ENCODE measurements at places on chromosomes 16 and 17.
A peak's percentile ranks its signal among the peaks of the same experiment; 100 is the strongest.

DNA sequence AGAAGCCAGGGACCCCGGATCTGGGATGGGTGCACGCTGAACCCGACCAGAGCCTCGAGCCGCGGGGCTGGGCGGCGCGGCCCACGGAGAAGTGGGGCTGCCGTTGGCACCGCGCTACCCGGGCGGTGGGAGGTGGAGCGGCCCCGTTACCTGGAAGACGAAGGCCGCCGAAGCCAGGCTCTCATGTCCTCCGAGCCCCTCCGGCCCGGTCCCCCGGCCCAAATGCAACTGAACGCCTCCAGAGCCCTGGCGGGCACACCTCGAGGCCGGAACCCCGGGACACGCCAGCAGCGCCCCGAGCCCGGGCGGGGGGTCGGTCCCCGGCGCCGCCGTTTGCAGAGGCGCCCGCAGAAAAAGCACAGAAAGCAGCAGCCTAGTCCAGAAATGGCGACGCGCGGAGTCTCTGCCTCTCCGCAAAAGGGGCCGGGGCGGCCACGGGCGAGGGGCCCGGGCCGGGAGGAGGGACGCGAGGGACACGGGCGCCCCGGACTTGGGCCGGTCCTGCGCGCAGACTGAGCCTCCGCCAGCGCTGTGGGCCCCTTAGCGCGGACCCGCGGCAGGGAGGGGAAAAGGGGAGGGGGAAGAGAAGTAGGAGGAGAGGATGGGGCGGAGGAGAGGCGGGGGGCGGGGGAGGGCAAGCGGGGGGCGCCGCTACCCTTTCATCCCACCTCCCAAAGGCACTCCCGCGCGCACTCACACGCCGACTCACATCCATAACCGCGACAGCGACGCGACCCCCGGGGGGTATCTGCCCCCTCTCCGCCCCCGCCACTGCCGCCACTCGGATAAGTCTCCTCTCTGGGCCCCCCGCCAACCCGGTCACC is 1.4 kb downstream of the AXIN2 start:
- peak; percentile 58 for DNase-seq

- DNase-seq: no peak
These were observed 24.6 kb upstream of the WFDC1 start for GRCh38 chr16:84270071-84270470.

DNA sequence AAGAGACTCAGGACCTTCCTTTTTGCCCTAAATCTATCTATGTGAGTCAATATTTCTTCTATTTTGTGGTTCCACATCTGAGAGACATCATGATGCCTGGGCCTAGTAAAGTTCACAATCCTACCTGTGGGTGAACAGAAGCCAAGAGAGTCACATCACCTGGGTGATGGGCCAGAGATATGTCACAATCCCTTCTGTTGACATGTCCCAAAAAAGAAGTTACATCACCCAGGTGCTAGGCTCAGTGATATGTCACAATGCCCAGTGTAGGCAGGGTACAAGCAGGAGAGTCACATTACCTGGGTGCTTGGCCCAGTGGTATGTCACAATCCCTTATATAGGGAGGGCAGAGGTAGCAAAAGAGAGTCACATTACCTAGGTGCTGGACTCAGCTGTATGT is 2101.9 kb downstream of the TP53TG3F start:
- DNase-seq: no peak

GRCh38 chr17:48012151-48012520 is 25.5 kb downstream of the COPZ2 start:
- DNase-seq: peak; percentile 68

DNA sequence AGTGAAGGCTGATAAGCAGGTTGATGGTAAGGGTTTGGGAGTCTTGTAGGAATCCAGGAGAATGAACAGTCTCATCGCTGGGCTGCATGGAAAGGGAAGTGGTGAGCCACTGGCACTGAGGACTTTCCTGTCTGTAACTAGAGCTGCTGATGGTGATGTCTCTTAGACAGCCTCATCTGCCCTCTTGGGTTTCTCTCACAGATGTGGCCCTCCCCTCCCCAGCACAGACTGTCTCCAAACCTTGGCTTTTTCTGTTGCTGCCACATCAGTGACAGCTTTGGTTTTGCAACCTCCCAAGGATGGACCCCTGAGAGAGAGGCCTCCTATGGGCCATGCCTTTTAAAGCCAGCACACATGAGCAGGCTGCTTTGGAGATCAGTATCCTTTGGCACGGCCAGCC is 16.9 kb downstream of the PLCG2 start:
- no peak for DNase-seq

DNA sequence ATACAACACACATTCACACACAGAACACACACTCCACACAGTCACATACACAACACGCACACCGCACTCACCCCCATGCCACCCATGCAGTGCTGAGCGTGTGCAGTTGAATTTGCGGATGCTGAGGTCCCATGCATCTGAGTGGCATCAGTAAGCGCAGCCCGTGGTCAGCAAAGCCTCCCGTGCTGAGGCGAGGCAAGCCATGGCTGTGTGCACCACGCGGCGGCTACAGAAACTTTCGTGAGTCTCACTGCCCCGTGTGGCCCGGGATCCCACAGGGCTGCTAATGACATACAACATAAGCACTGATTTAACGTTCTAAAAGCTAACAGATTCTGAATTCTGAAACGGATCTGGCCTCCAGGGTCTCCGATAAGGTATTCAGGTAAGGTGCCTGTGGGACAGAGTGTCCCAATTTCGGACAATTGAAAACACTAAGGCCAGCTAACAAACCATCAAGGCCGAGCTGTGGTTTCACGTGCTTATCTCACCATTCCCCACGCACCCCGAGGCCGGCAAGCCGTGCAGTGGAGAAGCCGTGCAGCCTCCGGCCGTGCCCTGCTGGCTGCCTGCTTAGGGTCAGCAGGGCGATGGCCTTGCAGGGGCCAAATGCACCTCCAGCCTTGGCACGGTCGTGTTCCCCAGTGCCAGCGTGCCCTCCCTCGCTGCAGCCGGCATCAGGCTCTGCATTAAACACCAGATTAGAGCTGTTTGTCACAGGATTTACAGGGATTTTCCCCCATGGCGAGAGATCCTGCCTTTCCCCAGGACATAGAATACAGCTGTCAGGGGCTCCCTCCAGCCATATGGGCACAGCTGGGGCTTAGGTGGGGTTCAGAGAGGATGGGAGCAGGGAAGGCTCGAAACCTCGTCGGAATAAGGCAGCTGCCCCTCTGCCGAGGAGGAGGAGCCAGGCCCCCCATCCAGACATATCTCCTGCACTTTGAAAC is 191.7 kb downstream of the C16orf95 start:
- DNase-seq: peak; percentile 71

DNA sequence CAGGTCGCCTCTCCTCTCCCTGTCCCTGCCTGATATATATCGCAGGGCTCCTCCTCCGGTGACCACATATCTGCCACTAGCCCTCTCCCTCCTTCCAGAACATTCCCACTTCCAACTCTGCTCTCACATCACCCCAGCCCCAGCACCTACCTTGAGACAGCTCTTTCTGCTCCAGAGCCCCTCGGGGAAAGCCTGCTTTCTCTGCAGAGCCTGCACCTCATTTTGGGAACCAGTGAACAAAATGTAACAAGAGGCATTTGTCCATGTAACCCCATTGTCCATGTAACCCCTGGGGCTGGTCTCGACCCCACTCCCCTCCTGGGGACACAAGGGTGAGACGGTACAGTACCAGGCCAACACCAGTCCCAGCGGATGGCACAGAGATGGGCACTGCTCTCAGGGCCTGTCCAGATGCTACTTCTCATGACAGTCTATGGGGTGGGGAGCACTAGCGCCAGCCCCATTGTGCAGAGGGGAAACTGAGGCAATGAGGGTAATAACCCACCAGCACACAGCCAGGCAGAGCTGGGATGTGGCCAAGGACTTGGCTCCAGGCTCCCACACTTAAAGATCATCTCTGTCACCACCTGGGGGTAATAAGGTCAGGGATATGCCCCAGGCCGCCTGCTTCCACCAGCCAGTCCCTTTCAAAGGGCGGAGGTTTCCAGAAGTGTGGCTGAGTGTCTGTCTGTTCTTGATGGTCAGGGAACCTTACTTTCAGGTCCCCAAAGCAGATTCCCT is 42.9 kb downstream of the TBC1D16 start:
- DNase-seq: peak; percentile 30

DNA sequence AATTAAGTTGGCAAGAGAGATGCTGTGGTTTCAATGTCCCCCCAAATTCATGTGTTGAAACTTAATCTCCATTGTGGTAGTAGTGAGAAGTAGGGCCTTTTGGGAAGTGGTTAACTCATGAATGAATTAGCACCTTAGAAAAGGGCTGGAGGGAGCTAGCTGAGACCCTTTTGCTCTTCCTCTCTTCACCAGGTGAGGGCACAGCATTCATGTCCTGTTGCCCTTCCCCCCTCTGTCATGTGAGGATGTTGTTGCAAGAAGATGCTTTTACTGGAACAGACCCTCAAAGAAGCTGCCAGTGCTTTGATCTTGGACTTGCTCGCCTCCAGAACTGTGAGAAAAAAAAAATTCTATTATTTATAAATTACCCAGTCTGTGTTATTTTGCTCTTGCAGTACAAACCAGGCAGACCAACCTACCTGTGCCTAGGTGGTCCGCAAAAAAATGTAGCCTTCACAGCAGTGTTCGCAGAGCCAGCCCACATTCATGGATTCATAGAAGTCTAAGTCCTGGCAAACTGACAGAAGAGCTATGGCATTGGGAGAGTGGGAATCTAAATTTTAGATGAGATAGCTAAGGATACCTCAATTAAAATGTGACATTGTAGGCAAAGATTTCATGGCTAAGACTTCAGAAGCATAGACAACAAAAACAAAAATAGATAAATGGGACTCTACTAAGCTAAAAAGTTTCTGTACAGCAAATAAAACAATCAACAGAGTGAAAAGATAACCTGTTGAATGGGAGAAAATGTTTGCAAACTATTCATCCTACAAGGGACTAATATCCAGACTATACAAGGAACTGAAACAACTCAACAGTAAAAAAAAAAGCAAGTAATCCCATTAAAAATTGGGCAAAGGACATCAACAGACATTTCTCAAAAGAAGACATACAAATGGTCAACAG is 32.0 kb upstream of the ABCA5 start:
- DNase-seq: no peak

DNA sequence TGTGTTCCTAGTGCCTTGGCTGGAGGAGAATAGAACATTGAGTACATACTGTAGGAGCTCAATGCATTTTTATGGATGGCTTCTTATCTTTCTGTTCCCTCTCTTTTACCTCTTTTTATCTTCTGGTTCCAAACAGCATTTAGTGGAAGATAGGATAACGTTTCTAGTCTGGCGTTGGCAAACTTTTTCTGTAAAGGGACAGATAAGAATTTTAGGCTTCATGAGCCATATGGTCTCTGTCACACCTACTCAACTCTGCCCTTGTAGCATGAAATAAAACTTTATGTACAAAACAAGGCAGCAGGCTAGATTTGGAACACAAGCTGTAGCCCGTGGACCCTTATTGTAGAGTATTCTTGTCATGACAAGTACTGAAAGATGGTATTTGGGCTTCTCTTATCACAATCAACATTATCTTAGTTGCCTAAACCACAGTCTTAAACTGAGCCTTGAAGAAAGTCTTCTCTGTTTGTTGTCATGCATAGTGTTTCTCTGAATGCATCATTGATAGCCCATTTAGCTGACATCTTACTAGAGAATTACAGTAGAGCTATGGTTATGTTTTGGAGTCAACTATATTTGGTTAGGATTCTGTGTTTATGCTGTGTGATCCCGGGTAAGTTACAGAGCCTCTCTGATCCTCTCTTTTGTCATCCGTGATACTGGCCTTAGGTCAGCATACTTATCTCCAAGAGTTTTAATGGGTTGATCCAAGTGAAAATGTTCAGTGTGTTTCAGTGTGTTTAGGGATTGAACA is 80.2 kb downstream of the HS3ST4 start:
- no peak for DNase-seq

GRCh38 chr16:81855552-81856153 is 76.6 kb downstream of the PLCG2 start:
- no peak for DNase-seq

- no peak for DNase-seq
These were observed 68.8 kb upstream of the CIBAR2 start for GRCh38 chr16:85180827-85181738.

- DNase-seq: peak; percentile 23
These were observed 18.3 kb upstream of the GNA13 start for GRCh38 chr17:65074778-65075250.

DNA sequence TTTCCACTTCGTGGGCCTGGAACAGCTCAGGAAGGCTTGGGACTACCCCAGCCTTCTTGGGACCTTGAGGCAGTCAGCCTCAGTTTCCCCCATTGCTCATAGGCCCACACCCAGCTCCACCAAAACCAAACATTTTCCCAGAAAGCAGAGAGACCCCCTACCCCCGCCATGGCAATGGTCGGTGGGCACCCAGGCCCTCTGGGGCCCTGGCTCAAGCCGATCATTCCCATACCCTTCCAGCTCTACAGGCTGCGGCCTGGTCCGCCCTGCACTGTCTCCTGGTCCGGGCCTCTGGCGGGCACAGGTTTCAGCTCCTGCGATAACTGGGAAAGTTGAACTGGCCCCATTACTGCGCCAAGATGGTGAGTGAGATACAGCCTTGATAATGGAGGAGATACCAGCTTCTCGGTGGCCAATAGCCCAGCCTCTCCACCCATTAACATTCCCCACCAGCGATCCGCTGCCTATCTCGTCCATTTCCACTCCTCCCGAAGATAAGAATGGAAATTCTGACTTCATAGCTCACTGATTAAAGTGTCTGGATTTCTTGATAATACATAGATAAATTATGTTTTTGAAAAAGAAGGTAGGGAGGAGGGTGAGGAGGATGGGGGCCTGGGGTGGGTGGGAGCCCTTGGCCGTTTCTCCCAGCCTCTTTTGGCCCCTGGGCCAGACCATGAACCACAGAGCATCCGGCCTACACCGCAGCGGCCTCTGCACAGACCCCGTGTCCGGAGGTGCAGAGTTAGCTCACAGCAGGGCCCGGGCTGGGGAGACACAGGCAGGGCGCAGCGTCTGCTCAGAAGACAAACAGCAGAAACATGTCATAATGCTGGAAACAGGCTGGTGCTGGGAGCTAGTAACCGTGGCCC is 11.6 kb downstream of the ZFPM1 start:
- no peak for DNase-seq

DNA sequence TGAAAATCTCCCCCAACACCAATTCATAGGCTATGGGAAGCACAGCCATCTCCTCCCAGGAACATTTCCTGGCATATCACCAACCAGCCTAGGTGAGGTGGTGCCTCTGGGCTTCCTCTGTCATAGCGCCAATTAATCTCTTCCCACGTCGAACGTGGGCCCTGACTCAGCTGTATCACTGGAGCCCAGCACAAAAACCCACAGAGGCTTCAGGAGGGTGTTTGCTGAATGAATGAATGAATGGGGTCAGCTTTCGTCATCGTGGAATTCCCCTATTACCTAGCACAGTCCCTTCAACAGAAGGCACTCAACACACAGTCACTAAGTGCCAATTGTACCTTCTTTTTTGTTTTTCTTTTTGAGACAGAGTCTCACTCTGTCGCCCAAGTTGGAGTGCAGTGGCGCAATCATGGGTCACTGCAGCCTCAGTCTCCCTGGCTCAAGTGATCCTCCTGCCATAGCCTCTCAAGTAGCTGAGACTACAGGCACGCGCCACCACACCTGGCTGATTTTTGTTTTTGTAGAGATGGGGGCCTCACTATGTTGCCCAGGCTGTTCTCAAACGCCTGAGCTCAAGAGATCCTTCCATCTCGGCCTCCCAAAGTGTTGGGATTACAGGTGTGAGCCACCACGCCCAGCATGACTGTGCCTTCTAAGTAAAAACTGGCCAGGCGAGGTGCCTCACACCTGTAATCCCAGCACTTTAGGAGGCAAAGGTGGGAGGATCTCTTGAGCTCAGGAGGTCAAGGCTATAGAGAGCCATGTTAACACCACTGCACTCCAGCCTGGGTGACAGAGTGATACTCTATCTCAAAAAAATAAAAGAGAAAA is 4.1 kb downstream of the ZNF688 start:
- no peak for DNase-seq

GRCh38 chr17:259341-259976 is 78.0 kb upstream of the DOC2B start:
- DNase-seq: no peak

GRCh38 chr17:81868674-81869220 is 2.4 kb downstream of the ARHGDIA start:
- DNase-seq: peak; percentile 65
